ENCODE measurements at places on chromosomes 12 and 14.

GRCh38 chr12:65522956-65523860 lies 244.7 kb downstream of the MSRB3 start:
- no peak for DNase-seq

- no peak for DNase-seq
These were observed 279.8 kb downstream of the DUSP6 start for GRCh38 chr12:89072294-89073026.

- no peak for DNase-seq
These were observed 156.0 kb downstream of the SAMD4A start for GRCh38 chr14:54722791-54723432.

DNA sequence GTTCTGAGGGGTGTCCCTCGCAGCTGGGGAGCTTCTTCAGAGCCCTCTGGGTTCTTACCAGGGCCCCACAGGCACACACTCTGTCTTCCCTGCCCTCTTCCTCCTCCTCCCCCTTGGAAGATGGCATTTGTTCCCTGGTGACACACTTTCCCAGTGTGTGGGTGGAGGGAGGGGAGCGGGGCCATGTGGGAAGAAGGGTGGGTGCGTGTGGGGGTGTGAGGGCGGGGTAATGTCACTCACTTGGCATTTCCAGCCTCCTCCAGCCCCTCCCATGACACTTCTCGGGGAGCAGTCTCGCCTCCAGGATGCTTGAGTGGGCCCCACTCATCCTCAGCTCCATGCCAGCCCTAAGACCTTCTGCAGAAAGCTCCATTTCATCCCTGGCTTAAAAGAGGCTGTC lies 61.3 kb downstream of the ADCK1 start:
- DNase-seq = no peak

DNA sequence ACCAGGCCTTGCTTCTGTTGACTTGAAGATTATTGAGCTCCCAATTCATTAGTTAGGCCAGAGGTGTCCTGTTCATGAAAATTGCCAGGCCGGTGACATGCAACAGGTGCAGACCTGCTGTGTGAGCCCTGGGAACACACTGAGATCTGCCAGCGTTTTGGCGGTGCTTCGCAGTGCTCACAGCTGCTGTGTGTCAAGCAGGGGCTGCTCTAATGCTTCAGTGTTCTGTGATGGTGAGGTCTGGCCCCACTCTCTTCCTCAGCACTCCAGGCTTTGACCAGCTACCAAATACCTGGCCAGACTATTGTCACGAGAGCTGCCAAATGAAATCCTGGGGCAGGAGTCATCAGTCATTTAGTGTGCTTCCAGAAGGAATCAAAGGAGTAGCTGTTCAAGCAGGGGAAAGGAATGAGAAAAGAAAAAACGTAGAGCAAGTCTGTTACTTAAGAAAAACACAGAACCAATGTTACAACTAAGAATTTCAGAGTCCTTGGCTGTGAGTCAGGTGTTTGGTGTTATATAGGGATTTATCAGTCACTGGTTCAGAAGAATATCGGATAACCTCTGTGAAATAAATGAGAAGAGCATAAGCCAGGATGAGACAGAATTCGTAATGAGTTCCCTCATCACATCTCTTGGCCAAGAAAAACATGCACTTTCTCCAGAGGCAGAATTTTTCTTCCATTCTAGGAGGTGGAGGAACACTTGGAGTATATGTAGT lies 150.8 kb downstream of the FBXL14 start:
- DNase-seq = no peak

- no peak for DNase-seq
These were observed 167.5 kb upstream of the PRICKLE1 start for GRCh38 chr12:42756841-42757623.

DNA sequence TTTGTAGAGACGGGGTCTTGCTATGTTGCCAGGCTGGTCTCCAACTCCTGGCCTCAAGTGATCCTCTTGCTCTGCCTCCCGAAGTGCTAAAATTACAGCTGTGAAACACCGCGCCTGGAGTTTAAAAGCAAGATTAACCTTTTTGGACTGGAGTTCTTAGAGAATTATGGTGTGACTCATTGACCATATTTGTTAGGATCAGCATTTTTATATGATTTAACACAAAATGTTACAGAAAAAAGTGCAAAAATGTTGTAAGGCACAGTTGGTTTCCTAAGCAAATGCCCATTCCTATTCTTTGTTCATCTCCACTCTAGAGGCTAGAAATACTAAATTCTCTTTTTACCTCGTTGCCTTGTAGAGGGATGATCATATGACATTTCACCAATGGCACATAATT lies 27.6 kb downstream of the SLC35E3 start:
- no peak for DNase-seq

GRCh38 chr14:77099425-77100167 lies 1.5 kb downstream of the CIPC start:
- DNase-seq = peak; percentile 44

DNA sequence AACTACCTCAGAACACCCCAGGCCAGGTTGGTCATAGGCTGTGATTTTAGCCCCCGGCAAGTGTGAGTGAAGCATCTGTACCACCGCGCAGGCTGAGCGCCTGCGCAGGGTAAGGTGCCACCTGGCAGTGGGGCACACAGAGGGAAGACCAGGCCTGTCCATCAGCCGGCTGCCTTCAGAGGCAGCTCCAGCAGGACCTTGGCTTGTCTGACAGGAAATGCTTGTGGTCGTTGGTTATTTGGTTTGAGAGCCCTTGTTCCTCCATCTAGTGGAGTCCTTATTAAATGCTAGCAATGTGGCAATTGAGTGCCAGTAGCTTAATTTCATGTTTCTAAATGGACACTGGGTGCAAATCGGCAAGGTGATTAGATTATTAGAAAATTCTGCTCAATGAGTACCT lies 27.5 kb downstream of the SLC25A29 start:
- DNase-seq = no peak

GRCh38 chr12:69981881-69982475 lies 157.0 kb downstream of the MYRFL start:
- DNase-seq = no peak

DNA sequence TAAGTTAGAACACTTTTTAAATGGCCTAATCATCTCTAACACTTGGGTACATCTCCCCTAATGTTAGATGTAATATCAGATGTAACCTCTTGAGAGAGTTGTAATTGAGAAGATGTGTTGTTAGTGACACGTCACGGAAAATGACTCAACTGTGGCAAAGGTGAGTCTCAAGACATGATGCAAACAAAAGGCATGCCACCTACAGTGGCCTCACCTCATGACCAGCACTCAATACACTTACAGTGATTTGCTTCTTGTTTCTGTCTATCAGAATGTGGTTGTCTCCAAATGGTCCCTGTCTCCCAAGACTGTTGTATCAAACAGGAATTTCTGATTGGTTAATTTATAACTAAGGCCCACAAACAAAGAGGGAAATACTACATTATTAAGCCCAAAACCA lies 91.2 kb downstream of the SLC25A21 start:
- no peak for DNase-seq

- DNase-seq = no peak
These were observed 51.9 kb downstream of the GALNT8 start for GRCh38 chr12:4771960-4772566.
